ENCODE measurements at places on chromosomes 2 and 18. TPM values are rescaled to one million over a fixed set of nuclear protein-coding genes. Genes with fewer than 3 reads are reported as not detected.

GRCh38 chr18:73895701-73896100 is 251.9 kb downstream of the FBXO15 start:
- no peak for DNase-seq

DNA sequence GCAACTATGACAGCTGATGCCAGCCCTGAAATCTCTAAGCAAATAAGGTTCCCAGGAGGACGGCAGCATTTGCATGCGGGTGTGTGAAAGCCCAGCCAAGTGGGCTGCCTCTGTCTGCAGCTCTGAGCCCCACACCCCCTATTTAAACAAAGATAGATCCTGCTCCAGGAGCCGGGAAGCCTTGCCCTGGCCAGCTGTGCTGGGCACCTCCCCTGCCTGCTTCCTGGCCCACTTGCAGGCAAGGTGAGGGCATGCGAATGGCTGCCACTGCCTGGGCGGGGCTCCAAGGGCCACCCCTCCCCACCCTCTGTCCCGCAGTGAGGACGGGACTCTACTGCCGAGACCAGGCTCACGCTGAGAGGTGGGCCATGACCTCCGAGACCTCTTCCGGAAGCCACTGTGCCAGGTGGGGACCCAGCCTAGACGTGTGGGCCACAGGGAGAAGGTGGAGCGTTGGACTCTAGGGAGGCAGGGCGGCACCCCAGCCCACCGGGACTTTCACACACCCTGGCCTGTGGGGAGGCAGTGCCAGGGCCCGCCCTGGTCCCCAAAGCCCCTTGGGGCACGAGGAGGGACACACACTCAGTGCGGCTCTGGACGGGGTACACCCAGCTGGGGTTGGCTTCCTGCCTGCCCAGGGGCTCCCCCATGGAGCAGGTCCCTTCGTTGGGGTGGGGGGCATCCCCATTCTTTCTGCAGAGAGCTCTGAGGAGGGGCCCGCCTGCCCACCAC is at the start of gene ANO7:
Gene ANO7, plus strand, starts transcription at position 317 of the 732 bp plus-strand sequence. CDS start 1,387 bp downstream, outside the sequence.
- no peak for DNase-seq

Gene MEP1B
- not detected for total RNA-seq

Gene ACVR1
- 8.2 TPM for total RNA-seq
